Activated CD4-positive, CD25-positive, alpha-beta regulatory T cell treated with anti-CD3 and anti-CD28 coated beads, Interleukin-2, amount 50 U/mL, for 16 hours (primary cell): ENCODE measurements at places on chromosomes 1 and 21.

- no peak for DNase-seq
Observed at GRCh38 chr21:37554661-37555379, 188.2 kb downstream of the DYRK1A start.

GRCh38 chr1:47853059-47853458 is 144.1 kb downstream of the TRABD2B start:
- DNase-seq: no peak

DNA sequence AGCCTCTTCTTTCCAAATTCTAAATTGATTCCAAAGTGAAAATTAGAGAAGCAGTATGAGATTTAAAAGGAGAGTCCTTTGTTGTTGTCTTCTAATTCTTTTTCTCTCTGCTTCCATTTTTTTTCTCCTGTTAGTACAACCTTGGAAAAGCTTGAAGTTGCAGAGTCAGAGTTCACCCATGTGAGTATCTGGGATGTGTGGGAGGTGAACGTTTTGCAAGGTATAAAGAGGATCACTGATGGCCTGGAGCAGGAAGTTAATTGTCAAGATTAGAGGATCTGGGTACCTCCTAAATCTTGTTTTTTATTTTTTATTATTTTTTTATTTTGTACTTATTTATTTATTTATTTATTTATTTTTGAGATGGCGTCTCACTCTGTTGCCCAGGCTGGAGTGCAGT is 7.7 kb upstream of the PSMD4 start:
- DNase-seq: no peak

- DNase-seq: no peak
Observed at GRCh38 chr21:33667636-33668035, 25.3 kb downstream of the ITSN1 start.

- no peak for DNase-seq
Observed at GRCh38 chr1:6587261-6588005, 7.6 kb downstream of the ZBTB48 start.

GRCh38 chr1:169474302-169474995 is 11.3 kb downstream of the SLC19A2 start:
- DNase-seq: no peak

GRCh38 chr1:3015269-3015635 is 6.0 kb upstream of the ACTRT2 start:
- DNase-seq: no peak

- no peak for DNase-seq
Observed at GRCh38 chr1:53156783-53157182, 14.3 kb upstream of the SLC1A7 start.

- no peak for DNase-seq
Observed at GRCh38 chr1:184416946-184417345, 30.1 kb downstream of the C1orf21 start.

- DNase-seq: no peak
Observed at GRCh38 chr1:200445213-200445612, 35.4 kb upstream of the ZNF281 start.

DNA sequence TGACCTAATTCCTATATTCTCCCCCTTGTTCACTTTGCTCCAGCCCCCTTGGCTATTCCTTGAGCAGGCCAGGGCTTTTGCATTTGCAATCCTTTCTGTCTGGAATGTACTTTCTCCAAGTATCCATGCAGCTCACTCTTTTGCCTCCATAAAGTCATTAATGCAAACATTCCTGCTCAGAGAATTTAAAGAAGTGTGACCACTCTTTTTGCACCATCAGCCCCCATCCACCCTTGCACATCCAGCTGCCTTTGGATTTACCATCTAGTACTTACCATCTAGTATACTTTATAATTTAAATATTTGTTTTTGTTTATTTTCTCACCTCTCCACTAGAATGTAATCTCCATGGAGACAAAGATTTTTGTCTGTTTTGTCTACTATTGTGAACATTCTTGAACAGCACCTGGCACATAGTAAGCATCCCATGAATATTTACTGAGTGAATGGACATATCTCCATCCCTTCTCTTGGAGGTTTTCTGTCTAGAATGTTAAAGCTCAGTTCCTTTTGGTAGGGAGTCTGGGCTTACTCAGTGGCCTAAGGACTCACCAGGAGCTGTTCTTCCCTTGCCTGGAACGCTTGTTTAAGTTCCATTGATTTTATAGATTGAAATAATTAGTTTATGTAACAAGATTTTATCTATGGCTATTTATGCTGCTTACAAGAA is 22.6 kb downstream of the SLAMF6 start:
- no peak for DNase-seq

GRCh38 chr1:197903196-197903514 is 725 bp downstream of the C1orf53 start:
- DNase-seq: no peak

- no peak for DNase-seq
Observed at GRCh38 chr1:65371544-65371943, 48.9 kb upstream of the LEPR start.

DNA sequence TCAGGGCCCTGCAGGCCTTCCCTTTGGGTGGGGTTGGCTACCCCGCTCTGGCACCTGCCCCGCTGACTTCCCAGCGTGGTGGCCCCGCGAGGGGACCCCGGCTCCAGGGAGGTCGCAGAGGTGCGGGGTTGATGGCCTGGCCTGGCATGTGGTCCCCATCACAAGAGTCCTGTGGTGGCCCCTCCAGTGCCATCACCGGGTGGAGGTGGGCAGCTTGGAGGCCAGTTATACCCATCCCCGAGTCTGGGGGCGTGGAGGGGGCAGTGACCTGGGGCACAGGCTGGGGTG is 26.8 kb downstream of the PRMT2 start:
- DNase-seq: no peak

DNA sequence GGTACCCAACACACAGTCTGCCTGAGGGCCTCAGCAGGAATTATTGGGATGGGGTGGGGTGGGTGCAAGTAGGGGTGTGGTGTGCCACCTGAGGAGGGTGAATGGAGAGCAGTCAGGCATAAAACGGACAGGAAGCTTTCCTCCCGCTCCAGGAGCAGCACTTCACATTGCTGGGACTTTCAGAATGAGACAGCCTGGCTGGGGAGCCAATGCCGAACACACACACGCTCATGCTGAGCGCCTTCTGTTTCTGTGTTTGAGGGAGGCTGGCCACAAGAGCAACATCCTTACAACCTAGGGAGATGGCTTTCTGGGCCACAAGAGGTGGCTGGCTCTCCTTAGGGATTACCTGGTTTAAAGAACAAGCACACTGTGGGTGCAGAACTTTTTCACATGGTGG is 98.0 kb downstream of the LAMC2 start:
- no peak for DNase-seq

GRCh38 chr1:54681358-54681757 is 34.3 kb upstream of the TTC4 start:
- no peak for DNase-seq

- no peak for DNase-seq
Observed at GRCh38 chr1:33875862-33876261, 12.0 kb downstream of the HMGB4 start.
